ENCODE measurements at places on chromosomes 5 and 9.

DNA sequence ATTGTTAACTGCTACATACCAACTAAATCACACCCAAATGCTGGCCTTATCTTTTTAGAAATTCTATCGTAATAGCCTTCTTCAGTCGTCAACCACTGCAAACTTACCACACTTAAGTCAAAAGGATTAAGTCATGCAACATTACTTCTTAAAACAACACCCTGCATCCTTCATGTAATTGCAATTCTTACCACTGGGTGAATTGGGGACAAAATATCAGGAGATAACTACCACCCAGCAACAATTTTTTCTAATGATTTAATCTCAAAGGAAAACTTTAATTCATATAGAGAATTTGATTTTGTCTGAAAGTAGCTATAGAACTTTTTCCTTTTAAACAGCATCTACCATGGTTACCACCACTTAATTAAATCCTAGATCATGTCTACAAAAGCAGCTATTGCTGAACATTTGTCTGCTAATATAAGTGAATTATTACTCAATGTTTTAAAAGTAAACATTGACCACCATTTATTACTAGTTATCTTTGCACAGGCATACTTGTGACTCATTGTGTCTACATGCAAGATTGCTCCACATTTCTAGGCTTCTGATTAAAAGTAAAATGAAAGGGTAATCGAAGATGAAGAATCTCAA, 10.5 kb downstream of the MLLT3 start:
- DNase-seq: peak; percentile 90

GRCh38 chr5:39473156-39473775, 48.5 kb upstream of the DAB2 start:
- peak; percentile 49 for DNase-seq

GRCh38 chr9:110641293-110641692, 27.3 kb upstream of the MUSK start:
- DNase-seq: peak; percentile 51

DNA sequence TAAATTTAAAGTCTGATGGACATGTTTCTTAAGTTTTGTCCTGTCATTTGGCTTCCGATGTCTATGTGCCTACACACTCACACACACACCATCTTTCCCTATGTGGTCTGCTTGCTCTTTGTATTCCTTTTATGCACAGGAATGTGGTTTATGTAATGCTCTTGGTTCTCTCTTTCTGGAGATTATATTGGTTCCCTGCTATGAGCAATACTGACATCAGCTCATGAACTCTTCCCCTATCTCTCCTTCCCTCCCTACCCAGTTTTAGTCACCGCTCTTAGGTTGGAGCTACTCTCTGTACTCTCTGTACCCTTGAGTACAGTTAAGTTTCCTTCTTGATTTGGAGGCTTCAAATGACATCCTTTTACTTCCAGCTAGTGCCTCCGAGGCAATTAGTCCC, 77.9 kb upstream of the MVB12B start:
- peak; percentile 90 for DNase-seq

DNA sequence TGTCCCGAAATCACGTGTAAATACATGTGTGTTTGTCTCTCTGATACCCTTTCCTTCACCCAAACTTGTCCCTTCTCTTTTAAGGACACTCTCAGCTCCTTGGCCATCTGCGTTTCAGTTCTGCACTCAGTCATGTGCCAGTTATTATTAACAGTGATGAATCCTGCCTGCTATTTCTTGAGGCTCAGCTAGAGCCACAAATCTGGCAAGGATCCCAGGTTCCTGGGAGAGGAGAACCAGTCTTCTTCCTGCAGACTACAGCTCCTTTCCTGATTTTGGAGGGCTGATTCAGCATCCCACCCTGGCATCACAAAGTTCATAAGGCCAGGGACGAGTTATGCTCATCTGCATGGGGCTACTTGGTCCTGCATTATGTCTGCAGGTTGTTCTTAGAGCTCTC, 5.6 kb downstream of the MAMDC2 start:
- peak; percentile 74 for DNase-seq

GRCh38 chr5:51387884-51388275, 4.6 kb downstream of the ISL1 start:
- no peak for DNase-seq

GRCh38 chr5:13975246-13975645, 30.8 kb upstream of the DNAH5 start:
- no peak for DNase-seq

DNA sequence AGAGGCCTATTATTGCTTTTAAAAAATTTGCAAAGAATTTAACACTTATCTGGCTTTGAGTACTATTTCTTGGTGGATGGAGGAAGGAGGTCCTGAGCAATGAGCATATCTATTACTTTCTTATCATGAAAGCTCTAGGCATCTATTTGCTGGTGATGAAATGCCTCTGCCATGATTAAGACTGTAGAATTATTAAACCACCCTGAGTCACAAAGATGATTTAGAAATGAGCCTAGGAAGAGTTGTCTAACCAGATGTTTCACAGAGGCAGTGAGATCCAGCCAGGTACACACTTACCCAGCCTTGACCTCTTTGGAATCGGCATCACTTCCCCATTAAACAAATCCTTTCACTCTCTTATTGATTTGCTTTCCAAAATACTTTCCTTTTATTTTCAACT, 304.4 kb upstream of the KIF2A start:
- no peak for DNase-seq
